ENCODE measurements at places on chromosomes 2 and 18.

DNA sequence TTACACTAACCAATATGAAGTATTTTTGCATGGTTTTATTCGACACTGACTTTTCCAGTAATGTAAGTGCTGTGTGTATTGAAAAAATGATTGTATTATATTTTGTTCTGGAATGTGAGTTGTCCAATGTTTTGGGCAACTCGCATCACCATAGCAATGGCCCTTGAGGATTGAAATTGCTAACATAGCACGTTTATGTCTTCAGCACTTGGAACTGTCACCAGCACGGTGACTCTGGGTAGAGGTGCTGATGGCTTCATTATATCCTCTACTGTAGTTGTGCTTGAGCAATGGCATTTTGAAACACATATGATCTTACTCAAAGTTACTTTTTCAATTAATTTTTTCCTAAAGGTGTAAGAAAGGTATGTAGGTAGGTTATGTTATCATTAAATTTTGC is 271.5 kb downstream of the ACTR3 start:
- DNase-seq = no peak

DNA sequence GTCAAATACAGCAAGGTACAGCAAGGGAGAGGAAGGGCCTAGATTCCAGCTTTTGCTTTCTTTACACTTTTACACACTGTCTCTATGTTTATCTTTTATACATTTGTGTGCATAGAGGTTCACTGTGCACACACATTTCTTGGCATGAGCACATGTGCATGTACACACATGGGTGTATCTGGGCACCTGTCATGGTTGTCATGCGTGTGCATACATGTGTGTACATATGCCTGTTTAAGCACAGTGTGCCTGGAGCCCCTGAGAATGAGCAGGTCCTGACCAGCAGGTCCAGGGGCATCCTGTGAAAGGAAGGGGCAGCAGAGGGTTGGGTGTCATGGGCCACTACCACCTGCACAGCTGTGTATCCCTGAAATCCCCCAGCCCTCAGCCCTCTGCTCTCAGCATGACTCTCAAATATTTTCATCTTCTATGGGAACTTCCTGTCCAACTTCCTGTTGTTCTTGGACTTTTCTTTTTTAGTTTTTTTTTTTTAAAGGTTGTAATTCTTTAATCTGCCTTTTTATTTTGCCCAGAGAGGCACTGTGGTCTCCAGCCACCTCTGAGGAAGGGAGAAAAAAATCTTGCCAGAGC is 97.0 kb upstream of the EPAS1 start:
- DNase-seq = peak; percentile 3

- DNase-seq = no peak
These were observed 31.0 kb downstream of the SP100 start for GRCh38 chr2:230447036-230447435.

DNA sequence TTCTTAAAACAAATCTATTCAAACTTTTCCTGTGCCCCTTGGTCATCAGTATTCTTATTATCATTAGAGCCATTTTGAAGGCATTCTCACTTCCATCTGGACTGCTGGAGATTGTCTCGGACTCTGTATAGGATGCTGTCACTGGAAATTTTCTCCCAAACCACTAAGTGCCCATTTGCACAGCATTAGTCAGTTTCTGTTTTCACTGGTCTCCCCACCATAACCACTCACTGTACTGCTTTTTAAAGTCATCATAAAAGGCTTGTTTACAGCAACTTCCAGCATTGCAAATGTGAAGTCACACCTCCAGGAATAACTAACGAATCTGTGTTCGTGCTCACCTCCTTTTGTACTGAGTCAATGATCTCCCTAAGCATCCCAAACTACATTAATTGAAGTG is 150.9 kb upstream of the SERTAD2 start:
- DNase-seq = no peak

GRCh38 chr2:33247365-33247764 is 229.1 kb upstream of the RASGRP3 start:
- DNase-seq = no peak
